ENCODE measurements at places on chromosomes 13 and 19.

DNA sequence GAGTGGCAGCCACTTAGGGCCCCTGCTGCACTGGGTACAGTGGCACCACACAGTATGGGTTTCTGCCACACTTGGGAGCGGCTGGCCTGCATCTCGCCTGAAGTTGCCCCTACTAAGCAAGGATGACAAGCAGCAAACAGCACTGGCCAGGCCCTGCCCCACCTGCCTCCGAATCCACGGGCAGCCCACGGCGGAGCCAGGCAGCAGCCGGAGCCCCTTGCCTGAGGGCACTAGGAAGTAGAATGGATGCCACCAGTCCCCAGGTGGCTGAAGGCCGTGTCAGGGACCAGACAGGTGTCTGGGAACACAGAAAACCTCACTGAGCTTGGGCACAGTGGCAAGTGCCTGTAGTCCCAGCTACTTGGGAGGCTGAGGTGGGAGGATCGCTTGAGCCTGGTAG, 19.4 kb downstream of the MLLT1 start:
- DNase-seq = no peak

- DNase-seq = no peak
Observed at GRCh38 chr19:17576758-17577456, 21.5 kb downstream of the COLGALT1 start.

GRCh38 chr19:2170987-2171348, 7.2 kb downstream of the DOT1L start:
- DNase-seq = no peak

DNA sequence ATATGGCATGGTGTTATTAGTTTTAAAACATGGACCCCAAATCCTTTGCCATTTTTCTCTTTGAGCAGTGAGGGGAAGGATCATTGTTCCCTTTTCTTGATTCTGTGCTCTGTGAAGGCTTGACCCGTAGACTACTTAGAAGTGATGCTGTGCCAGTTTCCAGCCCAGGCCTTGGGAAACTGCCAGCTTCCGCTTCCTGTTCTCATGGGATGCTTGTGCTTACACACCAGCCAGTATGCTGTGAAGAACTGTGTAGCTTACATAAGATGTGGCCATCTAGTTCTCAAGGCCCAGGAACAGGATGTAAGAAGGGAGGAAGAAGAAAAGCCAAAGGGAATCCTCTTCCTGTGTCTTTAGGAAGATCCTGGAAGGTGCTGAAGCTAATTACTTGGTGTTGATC, 180.9 kb downstream of the PCCA start:
- no peak for DNase-seq

DNA sequence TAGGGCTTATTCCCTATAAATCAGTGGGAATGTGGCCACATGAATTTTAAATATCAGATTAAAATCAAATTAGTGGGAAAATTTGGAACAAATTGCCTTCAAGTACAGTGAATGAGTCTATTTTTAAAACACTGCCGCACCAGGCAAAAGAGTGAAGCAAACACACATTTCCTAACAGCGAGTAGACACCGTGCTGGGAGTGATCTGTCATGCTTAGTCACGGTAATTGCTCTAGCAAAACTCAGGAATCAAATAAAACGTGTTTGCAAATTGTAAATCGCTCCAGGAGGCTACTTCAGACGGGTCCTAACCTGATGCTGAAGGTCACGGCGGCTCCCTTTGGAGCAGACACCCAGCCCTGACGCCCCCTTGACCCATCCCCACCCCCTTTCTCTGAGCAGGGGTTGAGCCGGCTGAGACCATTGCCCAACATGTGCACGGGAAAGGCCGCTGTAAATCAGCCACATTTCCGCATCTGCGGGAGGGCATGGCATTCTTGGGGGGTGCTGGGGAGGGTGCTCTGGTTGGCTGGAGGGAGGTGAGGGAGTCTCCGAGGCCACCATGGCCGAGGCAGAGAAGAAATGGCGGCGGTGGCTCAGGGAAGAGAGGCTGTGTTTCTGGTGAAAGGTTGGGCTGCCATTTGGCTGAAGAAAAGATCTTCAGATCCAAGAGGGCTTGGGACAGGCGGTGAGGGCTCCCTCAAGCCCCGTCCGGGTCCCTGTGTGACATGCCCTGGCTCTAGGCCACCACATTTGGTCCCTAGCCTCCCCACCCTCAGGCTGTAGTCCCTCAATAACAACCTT, 8.9 kb downstream of the CEBPA start:
- no peak for DNase-seq

- no peak for DNase-seq
Observed at GRCh38 chr19:19656451-19657396, 6.8 kb downstream of the ATP13A1 start.

- DNase-seq = no peak
Observed at GRCh38 chr19:58551123-58551497, 3.8 kb downstream of the CHMP2A start.

DNA sequence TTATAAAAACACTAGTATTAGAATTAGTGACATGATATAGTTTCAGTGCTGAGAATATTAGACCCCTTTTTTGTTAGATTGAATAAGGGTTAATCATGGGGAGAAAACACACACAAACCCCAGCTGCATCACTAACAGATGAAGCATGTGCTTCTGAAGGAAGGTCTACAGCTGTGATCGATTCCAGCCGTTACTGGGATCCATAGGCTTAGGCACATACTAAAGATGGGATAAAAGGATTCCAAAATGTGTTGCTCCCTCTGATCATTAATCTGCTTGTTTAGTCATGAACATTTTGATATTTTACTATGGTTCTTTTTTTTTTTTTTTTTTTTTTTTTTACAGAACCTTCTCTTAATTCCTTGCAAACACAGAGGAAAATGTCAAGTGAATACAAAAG, 1591.3 kb downstream of the EFNB2 start:
- DNase-seq = no peak

GRCh38 chr19:19540715-19541515, 2.9 kb downstream of the CILP2 start:
- no peak for DNase-seq

- no peak for DNase-seq
Observed at GRCh38 chr19:16371540-16371986, 46.9 kb downstream of the KLF2 start.

GRCh38 chr19:28998974-28999373, 214.0 kb downstream of the UQCRFS1 start:
- no peak for DNase-seq

- no peak for DNase-seq
Observed at GRCh38 chr13:20311596-20311995, 79.5 kb upstream of the GJB6 start.

- DNase-seq = no peak
Observed at GRCh38 chr13:24627946-24628345, 52.3 kb upstream of the ATP12A start.

- no peak for DNase-seq
Observed at GRCh38 chr13:85091631-85092234, 707.5 kb downstream of the SLITRK6 start.

DNA sequence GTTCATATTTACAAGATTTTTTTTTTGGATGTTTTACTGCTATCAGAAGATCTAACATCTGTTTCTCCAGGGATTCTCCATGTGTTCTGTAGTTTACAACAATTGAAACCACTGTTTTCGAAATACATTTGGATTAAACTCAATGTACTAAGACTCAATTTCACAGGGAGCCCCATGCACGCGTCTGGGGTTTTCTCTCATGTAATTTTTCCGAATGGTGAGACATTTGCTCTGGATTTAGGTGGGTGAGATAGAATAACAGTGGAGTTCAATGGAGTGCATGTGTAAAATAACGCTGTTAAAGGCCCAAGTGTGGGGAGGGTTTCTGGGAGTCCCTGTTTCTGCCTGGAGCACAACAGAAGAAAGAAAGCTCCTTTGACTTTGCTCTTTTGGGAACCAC, 330.3 kb downstream of the TSHZ3 start:
- DNase-seq = no peak

DNA sequence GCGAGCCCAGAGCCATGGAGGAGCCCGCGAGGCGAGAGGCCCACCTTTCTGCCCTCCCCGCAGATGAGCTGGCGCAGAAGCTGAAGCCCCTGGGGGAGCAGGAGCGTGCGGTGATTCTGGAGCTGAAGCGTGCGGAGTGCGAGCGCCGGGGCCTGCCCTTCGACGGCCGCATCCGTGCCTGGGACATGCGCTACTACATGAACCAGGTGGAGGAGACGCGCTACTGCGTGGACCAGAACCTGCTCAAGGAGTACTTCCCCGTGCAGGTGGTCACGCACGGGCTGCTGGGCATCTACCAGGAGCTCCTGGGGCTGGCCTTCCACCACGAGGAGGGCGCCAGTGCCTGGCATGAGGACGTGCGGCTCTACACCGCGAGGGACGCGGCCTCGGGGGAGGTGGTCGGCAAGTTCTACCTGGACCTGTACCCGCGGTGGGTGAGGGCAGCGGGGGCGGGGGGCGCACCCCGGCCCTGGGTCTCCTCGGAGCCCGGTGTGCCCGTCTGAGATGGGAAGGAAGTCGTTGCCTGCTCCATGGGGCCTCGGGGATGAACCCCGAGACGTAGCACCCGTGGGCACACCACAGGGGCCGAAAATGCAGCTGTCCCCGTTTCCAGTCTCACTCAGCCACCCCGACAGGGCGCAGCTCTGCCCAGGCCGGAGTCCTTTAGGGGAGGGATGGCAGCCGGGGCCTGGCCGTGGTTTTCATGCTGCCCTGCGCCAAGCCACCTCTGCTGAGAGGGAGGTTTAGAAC, 12.1 kb upstream of the ZNF554 start:
- no peak for DNase-seq

DNA sequence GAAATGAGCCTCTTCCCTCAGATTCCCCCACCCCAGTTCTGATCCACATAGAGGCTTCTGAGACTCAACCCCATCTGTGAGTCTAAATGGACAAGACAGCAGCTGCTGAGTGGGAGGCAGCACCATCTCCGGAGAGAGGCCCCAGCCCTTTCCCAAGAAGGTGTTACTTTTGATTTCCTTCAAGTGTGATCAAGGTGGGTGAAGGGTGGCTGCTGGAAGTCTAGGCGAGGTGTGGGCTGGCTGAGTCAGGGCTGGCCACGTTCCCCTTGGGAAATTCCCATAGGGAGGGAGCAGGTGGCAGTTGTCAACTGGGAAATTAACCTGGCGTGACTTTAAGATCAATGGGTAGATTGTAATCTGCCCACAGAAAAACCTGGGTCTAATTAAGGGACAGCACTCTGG, 148.0 kb downstream of the FOXO1 start:
- no peak for DNase-seq

- peak; percentile 29 for DNase-seq
Observed at GRCh38 chr19:36488846-36489117, 579 bp downstream of the ZNF566 start.

DNA sequence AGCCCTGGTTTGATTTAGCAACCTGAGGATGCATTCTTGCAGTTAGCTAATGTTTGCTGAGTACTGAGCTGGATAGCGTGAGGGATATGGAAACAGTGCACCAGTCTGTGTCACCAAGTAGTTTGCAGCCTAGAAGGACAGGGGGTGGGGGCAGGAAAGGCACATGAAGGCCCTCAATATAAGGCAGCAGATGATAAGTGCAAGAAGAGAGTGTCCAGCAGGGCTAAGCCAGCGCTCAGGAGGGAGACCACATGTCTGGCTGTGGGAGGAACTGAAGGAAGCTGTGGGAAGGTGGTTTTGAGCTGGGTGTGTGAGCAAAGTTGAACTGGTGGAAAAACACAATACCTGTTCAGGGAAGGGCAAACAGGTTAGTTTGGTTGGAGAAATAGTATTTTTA, 1.7 kb downstream of the CXCL17 start:
- DNase-seq = no peak

- DNase-seq = no peak
Observed at GRCh38 chr13:42815681-42816080, 34.3 kb downstream of the FAM216B start.

GRCh38 chr13:32261567-32261966, 53.6 kb downstream of the ZAR1L start:
- no peak for DNase-seq

DNA sequence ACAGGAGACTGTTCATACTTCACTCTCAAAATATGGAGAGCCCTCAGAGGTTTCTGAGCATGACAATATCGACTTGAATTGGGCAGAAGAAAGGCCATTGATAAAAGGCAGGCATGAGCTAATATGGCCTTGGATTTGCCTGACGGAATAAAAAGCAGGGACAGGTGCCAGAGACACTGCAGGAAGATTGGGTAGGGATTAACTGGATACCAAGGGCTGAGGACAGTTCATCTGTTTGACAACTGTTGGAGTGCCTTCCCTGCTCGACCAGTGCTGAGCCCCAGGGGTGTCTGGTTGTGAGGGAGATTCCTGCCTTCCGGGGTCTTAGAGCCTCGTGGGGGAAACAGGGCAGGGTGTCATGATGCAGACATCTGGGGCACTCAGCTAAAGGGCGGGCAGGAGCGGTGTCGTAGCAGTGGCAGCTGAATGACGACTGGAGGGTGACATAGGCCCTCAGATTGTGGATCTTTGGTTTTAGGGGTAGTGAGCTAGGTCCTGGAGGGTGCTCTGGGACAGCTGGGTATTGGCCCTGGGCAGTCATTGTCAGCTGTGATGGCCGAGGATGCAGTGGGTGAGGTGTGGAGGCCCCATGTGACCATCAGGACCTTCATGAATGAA, 12.3 kb downstream of the GATAD2A start:
- no peak for DNase-seq

DNA sequence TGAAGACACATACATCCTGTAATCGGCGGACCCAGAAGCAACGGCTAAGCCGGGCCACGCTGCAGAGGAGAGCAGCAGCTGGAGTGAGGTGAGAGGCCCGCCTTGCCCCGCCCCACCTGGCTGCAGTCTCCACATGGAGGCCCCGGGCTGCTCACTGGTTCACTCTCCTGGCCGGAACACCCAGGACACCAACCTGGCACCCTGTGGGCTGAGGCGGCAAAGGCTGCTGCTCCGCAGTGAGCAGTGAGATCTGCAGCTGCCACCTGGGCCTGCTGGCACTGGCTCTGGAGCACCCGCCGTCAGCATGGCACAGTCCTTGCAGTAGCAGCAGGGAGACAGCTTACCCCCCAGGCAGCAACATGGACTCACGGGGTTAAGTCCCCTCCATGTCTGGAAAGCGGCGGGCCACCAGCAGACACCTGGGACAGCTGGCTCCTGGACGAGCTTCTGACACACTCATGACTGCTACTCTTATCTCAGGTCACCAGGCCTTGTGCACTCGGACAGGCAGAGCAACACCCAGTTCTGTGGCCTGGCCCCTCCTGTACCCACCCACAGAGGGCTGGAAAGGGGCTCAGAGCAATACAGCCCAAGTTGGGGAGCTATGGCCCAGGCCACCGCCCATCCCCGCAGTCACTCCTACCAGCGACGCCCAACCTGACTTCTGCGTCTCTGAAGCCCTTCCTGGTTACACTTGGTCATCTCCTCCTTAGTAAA, 13.2 kb upstream of the KPTN start:
- DNase-seq = no peak

DNA sequence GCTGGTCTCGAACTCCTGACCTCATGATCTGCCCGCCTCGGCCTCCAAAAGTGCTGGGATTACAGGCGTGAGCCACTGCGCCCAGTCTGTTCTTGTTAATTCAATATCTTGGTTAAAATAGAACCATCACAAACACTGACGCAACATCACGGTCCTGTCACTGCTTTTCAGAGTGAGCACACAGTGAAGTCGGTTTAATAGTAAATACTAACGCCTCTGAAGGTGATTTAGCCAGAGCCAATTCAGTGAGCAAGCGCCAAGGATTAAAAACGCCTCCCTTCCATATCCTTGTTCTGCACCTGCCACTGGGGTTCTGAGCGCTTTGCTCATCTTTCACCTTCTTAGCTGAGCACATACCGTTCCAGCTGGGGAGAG, 30.3 kb downstream of the LAMP1 start:
- no peak for DNase-seq

All from SW 1271 (cell line).